ENCODE measurements at places on chromosomes 13 and 19.
A peak's percentile ranks its signal among the peaks of the same experiment; 100 is the strongest.

GRCh38 chr19:19776206-19777008 is 43.5 kb upstream of the ZNF14 start:
- peak; percentile 94 for DNase-seq

DNA sequence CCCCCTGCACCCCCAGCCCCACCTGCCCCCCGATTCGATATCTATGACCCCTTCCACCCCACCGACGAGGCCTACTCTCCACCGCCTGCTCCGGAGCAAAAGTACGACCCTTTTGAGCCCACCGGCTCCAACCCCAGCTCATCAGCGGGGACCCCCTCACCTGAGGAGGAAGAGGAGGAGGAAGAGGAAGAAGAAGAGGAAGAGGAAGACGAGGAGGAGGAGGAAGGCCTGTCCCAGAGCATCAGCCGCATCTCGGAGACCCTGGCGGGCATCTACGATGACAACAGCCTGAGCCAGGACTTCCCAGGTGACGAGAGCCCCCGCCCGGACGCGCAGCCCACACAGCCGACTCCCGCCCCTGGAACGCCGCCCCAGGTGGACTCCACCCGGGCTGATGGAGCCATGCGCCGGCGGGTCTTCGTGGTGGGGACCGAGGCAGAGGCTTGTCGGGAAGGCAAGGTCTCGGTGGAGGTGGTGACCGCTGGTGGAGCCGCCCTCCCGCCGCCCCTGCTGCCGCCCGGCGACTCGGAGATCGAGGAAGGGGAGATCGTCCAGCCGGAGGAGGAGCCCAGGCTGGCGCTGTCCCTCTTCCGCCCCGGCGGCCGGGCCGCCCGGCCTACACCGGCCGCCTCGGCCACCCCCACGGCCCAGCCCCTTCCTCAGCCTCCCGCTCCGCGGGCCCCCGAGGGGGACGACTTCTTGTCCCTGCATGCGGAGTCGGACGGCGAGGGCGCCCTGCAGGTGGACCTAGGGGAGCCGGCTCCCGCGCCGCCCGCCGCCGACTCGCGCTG is 9.2 kb downstream of the SCAF1 start:
- DNase-seq = no peak

DNA sequence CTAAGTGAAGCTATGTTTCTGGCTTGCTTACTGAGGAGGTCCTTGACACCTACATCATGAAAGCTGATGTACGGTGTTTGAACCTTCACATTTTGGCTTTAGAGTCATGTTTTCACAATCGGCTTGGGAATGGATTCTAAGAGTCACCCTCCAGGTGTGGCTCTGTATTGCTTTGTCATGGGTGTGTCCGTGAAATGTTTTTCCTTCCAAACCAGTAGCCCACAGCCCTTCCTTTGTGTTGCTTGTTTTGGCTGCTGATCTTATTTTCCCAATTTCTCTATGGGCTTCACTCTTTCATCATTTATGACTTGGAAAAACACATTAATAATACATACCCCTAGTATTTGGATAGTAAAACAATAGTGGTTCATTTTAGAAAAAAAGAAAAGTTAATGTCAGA is 240.6 kb downstream of the GGACT start:
- no peak for DNase-seq

DNA sequence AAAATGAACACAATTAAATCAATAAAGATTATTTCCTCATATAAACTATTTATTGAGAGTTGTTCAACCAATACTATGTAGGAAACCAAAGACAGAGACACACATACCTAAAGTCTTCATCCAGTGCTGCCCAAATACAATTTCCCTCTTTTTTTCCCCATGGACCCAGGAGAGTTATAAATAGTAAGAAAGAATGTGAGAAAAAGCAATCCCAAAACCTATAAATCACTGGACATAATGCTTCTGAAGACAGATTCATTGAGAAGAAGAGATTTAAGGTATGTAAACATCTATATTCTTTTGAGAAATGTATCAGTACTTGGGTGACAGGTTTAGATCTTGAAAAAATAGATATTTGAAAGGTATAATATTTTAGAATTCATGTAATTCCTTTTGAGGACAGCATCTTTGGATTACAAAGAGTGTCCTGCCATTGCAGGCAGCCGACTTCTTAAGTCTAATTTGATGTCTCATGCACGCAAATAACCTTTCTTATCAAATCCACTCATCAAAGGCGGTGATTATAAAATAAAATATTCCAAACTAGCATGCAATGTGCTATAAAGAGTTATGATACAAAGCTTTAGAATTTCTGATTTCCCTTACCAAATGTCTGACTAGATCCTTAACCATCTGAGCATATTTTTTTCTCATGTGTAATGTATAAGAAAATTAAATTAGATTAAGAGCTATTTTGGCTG is 739.4 kb downstream of the LIG4 start:
- DNase-seq = no peak

DNA sequence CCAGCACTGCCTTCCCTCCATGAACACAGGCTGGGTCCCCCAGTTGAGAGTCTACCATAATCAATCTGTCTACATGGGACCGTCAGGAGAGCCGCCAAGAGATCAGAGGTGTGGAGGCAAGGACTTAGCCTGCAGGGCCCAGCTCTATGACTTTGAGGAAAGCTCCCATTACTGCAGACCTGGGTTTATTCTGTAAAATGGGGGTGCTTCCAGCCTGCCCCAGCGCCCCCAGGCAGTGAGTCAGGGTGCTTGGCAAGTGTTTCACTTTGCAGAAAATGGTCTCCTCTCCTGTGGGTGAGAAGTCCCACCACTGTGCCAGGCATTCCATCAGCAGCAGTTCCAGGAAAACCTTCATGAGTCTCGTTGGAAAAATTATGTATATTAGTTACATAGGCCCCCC is 75.5 kb upstream of the VSTM2B start:
- DNase-seq = no peak

- DNase-seq = peak; percentile 96
Measured at GRCh38 chr19:45691516-45692186, at the start of gene SNRPD2. Gene SNRPD2, minus strand, starts transcription at chr19:45691953. Its CDS starts 65 bp downstream, at chr19:45691888.

GRCh38 chr13:109214393-109214792 is 572.0 kb downstream of the IRS2 start:
- DNase-seq = no peak

DNA sequence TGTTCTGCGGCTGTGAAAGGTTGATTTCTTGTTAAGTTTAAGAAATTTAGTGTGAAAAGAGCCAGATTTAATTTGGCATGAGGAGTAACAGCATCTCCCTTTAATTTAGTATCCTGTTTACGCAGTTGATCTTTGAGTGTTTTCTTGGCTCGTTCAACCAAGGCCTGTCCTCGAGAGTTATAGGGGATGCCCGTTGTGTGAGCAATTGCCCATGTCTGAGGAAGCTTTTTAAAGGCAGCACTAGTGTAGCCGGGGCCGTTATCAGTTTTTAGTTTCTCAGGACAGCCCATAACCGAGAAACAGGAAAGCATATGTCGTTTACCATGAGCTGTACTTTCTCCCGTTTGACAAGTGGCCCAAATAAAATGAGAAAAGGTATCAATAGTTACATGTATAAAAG is 47.5 kb upstream of the ZNF43 start:
- DNase-seq = no peak

DNA sequence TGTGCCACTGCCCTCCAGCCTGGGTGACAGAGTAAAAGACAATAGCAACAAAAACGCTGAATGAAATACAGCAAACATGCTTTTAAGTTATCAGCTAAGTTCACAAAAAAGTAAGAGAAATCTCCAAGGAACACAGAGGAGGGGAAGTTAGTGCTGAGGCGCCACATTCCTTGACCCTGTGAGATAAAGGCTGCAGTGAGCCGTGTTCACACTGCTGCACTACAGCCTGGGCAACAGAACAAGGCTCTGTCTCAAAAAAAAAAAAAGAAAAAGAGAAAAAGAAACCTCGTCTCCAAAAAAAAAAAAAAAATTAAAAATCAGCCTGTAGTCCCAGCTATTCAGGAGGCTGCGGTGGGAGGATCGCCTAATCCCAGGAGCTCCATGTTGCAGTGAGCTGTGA is 16.3 kb upstream of the DOCK6 start:
- no peak for DNase-seq
